Psoas muscle (tissue), 8 donors: ENCODE measurements at places on chromosomes 7 and 10.

DNA sequence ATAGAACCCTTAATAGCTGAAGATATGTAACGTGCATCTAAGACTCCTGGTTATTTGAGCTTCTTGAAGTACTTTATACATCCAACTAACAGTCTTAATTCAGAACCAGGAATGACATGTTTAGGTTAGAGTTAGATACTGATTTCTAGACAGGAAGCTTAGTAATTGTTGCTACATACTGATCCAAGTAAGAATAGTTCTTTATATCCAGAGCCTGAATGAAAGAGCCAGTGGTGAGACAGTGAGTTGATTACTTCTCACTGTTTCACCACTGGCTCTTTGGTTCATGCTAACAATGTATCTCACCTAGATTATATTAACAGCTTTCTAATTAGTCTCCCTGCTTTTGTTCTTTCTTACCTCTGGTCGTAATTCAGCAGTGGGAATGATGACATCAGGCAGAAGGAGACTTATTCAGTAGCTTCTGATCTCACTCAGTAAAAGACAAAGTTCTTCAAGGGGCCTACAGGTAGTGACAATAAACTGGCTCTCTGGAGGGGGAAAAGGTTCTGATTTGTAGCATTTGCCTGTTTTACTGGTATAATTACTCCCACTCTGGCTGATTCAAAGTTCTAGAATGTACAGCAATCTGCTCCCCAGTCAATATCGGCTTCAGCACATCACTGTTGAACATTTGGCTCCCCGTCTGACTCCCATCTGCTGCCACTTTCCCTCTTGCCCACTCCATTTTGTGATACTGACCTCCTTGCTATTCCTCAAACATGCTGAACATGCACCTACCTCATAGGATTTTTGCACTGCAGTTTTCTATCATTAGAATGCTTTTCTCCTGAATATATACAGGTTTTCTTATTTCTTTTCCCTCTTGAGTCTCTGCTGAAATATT lies 29.1 kb downstream of the MCU start:
- DNase-seq, result no peak

- no peak for DNase-seq
These were observed 55.1 kb downstream of the UNCX start for GRCh38 chr7:1287752-1288201.

- no peak for DNase-seq
These were observed 260.1 kb upstream of the YAE1 start for GRCh38 chr7:39306016-39306570.

DNA sequence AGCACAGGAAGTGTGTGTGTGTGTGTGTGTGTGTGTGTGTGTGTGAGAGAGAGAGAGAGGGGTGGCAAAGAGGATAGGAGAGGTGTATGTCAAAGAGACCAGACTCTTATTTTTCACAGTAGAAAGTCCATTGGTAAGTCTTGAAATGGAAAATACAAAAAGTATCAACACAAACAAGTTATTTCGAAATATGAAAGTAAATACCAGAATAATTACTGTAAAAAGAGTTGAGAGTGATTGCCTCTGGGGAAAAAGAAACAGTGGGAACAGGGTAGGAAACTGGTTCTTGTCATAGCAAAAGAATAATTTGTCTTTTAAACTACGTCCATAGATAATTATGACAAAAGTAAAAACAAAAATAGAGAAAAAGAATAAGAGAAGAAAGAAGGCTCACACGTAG lies 29.0 kb upstream of the EIF5AL1 start:
- no peak for DNase-seq

DNA sequence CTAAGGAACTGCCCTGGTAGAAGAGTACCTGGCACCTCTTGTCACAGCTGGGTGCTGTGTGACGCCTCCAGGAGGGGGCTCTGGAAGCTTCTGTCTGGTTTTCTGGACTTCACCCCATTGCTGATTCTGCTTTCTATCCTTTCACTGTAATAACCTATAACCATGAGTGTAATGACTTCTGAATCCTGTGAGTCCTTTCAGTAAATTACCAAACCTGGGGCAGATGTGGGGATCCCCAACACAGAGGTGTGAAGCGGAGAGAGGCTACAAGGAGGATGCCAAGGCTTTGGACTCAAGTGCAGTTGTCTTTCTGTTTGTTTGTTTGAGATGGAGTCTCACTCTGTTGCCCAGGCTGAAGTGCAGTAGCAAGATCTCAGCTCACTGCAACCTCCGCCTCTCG lies 143.7 kb downstream of the SFMBT2 start:
- no peak for DNase-seq

DNA sequence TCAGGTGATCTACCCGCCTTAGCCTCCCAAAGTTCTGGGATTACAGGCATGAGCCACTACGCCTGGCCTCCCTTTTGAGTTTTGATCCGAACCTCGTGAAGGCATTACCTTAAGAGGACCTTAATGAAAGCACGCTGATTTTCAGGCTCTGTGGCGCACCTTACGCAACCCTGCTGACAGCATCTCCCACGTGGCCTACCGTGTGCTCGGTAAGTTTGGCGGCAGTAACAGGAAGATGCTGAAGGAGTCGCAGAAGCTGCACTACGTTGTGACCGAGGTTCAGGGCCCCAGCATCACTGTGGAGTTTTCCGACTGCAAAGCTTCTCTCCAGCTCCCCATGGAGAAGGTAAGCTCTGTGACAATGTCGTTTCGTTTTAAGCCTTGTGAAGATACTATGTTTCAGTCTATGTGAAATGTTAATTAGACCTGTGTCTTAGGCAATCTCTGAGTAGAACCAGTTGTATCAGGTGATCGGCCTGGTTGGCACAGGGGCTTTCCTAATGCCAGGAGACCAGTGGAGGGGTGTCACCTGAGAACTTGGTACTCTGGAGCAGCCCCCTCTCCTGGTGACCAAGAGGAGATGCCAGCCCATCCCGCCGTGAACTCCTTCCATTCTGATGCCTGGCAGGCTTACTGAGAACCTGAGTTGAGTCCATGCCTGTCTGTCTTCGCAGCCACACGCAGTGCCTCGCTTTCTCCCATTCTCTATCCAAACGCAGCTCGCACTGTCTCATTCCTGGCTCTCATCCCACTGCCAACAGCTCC lies 43.5 kb downstream of the TRRAP start:
- DNase-seq, result no peak

DNA sequence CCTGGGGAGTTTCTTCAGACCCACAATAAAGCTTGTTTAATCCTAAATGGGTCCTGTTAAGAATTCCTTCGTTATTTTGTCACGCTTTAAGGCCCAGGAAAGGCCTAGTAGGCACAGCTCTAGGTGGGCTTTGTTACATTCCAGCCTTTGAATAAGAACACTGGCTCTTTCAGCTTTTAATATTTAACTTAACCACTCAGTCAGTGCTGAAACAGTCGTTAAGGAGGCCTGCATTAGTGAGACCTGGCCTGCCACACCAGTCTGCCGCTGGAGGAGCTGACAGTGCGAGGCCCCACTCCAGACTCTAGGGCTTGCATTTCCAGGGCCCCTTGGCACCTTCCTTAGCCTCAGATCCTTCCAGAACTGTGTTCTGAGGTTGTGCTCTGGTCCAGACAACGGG lies 351.4 kb downstream of the GLRX3 start:
- no peak for DNase-seq

DNA sequence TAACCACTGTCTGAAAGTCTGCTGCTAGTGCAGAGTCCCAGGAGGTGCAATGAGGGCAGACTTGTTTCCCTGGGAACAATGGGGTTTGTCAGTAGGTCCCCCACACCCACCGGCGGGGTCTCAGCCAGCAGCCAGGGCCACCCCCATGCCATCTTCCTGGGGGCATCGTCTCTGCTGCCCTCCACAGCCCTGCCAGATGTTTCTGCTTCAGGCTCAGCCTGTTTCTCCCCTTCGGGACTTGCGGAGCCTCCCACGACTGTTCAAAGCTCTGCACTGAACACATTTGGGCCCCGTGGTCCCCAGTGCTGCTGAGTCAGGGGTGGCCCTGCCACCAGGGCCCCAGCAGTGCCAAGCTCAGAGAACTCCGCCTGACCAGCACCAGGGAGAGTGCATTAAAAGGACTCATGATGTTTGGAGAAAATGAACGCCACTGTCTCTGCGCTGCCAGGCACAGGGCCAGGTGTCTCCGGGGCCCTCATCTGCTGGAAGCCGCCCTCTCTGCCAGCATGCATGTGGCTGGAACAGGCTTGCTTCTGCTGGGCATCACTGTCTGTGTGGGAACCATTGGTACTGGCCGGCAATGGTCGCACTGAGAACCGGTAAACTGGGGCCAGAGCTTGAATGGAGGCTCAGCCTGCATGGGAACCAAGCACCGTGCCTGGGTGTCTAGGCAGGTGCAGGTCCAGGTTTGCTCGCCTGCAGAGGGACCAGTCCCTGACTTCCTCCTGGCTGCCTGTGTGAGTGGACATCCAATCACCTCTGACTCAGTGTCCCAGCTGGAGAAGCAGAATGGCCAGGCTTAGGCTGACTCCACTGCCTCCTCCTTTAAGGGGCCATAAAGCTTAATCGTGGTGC lies 345.1 kb downstream of the GLRX3 start:
- DNase-seq, result no peak

GRCh38 chr7:113143486-113144257 lies 25.3 kb upstream of the SMIM30 start:
- DNase-seq, result no peak

GRCh38 chr10:119777686-119778085 lies 51.8 kb downstream of the INPP5F start:
- DNase-seq, result no peak
